ENCODE measurements at places on chromosomes 6 and 20. TPM values are rescaled to one million over a fixed set of nuclear protein-coding genes. Genes with fewer than 3 reads are reported as not detected.

DNA sequence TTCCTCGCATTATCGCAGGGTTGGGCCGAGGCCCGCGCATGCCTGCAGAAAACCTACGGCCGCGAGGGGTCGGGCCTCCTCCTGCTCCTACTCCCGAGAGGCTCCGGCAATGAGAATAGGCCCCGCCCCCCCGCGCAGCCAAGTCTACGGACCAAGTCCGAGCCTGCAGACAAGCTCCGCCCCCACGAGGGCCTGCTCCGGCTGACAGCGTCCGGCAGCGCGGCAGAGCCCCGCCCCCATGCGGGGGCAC, 3.1 kb upstream of the GPSM3 start:
- DNase-seq = peak; percentile 100

DNA sequence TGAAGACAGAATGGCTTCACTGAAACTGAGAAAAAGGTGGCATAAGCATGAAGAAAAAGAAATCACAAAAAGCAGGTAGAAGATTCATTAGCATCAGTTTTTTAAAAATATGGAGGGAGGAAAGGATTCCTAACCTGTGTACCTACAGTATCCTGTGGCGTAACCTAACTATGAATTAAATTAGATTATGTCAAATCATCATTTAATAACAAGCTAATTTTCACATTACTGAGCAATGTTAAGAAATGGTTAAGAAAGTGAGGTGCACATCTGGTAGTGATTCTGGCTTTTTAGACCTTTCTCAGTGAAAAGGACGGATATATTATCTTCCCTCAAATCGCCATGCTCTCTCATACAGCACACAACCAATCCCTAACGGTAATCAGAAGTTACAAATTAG, 12.5 kb downstream of the CD164 start:
- no peak for DNase-seq

The NKAIN4 gene
- polyA plus RNA-seq = 15.9 TPM

The NKX2-2 gene
- polyA plus RNA-seq = 0.18 TPM

DNA sequence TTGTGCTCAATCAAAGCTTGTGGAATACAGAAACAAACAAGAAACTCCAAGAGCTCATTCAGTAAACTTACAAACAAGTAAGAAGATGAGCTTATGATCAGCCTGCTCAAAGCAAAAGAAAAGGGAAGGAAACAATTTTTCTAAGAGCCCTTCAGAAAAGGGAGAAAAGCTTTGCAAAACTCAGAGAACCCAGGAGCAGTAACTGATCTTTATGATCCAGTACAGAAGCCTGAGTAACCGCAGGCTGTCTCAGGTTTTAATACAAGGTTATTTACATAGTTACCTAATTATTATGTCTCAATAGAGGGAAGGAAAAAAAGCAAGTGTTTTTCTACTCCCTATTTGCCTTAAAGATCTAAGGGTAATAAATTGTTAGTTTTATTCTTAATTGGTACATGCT, 226.5 kb downstream of the MAFB start:
- DNase-seq = no peak

The BNIP5 gene
- not detected for polyA plus RNA-seq

DNA sequence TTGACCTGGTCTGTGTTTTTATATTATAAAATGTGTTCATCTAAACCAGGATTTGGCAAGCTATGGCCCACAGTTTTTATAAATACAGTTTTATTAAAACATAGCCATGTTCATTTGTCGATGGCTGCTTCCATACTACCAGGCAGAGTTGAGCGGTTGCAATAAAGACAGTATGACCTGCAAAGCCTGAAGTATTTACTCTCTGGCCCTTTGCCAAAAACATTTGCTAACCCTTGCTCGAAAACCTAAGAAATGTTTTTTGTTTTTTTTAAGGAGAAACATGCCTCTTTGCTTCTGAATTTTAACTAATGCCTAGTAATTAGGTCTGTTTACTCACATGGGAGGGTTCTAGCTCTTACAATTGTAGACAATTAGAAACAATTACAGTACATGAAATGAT, 67.4 kb upstream of the SMIM28 start:
- no peak for DNase-seq

DNA sequence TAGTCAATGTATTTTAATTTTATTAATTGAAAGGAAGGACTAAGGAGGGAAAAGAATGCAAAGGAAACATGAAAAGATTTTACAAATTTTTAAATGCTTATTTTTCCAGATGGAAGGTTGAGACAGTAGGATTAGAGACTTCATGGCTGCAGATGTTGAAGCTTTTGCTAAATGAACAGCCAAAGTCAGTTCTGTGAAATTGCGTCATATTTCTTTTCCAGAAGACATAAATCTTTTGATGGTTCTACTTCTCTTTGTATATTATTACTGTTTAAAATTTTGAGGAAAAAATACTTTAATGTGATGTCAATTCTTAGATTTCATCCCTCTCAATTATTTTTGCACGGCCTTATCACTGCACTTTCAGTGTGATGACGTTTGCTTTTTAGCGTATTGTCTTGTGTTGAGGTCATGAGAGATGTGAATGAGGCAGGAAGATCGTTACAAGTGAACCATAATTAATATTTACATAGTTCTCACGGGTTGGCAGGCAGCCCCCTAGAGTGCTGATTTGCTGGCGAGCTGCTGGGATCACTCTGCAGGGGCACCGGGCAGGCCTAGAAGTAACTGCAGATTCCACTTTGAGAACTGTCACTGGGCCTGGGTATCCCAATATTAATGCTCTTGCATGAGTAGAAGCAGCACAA, 158.1 kb downstream of the TBXT start:
- DNase-seq = no peak

The TRAPPC3L gene
- polyA plus RNA-seq = 0.39 TPM

DNA sequence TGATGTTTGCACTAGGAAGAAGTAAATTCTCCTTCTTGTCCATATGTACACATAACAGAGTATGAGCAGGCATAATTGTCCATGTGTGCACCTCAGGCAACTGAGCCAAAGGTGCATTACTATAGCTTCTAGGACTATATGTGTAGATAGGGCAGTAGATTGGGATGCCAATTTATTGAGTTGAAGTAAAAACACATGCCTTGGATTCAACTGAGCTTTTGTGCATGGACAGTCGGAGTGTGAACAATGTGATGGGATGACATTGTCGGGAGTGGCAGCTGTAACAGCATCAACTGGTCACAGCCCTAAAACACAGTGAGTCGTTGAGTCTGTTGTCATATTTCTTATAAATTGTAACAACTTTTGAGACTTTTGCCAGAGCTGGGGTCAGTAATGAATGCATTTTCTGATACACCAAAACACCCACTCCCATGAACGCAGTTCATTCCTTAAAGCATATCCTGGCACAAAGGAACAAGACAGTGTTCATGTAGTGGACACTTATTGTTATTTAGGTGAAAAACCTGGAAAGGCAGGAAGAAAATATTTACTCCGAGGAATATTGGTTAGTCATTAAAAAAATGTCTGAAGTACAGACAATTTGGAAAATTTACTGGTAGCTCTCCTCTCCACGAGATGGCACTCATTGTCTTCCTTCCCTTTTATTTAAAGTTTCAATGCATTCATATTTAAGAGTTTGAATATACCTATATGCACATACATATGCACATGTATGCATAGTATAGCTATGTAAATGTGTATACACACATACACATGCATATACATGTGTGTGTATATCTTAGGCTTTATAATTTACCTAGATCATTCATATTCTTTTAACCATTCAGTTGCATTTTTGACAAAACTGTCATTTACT, 302.0 kb upstream of the STXBP5 start:
- no peak for DNase-seq

DNA sequence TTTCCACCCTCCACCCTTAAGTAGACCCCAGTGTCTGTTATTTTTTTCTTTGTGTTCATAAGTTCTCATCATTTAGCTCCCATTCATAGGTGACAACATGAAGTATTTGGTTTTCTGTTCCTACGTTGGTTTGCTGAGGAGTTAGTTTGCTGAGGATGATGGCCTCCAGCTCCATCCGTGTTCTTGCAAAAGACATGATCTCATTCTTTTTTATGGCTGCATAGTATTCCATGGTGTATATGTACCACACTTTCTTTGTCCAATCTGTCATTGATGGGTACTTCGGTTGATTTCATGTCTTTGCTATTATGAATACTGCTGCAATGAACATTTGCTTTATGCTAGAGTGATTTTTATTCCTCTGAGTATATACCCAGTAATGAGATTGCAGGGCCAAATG, 301.2 kb downstream of the ADGRG6 start:
- no peak for DNase-seq

The ZDHHC14 gene
- 32.9 TPM for polyA plus RNA-seq

The CDH26 gene
- 1.9 TPM for polyA plus RNA-seq

DNA sequence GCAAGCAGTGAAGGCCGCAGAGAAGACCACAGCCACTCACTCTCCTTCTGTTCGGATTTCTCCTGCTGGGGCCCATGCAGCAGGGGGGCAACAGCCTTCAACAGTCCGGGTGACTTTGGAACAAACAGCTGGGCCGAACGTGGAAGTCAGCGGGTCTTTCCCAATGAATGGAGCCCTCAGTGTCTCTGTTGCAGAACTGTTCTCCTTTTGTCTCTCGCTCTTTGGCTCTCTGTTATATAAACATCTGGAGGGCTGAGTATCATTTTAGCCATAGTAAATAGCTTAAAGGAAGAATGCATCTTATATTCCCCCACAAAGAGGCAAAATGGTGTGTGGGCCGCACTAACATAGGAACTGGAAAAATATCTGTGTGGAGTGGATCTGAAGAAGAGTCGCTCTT, 136.7 kb upstream of the RALGAPA2 start:
- DNase-seq = no peak

The CENPW gene
- 21.9 TPM for polyA plus RNA-seq

DNA sequence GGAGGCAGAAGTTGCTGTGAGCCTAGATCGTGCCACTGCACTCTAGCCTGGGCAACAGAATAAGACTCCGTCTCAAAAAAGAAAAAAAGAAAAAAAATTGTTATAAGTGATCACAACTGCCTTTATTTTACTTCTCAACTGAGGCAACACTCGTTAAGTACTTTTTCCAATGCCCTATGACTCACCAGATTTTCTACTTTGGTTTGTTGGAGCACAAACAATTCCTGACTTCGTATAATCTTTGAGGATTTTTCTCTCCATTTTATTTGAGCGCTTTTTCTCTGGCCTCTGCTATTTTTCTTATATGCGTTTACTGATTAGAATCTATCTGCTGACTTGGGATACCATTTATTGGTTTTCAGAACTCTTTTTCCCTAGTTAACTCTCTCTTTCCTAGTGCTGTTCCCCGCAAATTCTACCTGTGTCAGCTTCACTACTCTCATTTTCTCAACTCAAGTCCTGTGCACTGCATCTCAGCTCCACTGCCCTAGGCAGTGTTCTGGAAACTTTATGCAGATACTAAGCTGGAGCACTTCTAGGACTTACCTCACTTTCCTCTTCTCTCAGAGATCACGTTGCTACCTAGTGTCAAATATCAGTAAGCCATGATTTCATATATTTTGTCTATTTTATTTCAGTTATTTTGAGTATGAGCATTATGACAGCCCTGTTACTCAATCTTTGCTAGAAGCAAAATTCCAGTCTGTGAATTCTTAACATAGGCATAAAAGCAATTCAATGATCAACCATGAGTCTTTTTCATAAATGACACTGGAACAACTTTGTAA, 1120.1 kb upstream of the CITED2 start:
- no peak for DNase-seq

The TSPO2 gene
- 0.87 TPM for polyA plus RNA-seq

GRCh38 chr6:4774296-4774695, 1.9 kb upstream of the CDYL start:
- DNase-seq = no peak

GRCh38 chr6:46128476-46128875, 1.3 kb upstream of the ENPP4 start:
- no peak for DNase-seq

- no peak for DNase-seq
Observed at GRCh38 chr20:40942006-40942405, 86.6 kb upstream of the TOP1 start.

The PRPH2 gene
- 5.0 TPM for polyA plus RNA-seq

DNA sequence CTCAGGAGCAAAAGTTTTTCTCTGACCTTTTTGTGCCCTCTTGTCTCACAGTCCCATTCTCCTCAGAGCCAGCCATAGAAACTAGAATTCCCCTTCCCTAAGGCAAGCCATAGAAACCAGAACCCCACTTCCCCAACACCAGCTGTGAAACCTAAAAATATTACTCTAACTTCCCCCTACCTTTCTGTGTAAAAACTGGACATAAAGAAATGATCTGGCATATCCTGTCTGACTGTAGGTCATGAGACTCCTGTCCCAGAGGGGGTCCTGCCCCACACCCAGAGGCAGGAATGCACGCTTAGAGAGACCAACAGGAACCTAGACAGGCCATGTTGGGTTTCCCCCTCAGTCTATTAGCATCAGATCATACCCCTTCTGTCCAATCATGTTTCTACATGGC, 140.6 kb upstream of the SLC22A16 start:
- DNase-seq = no peak

- no peak for DNase-seq
Observed at GRCh38 chr6:37492991-37493660, 6.6 kb downstream of the CCDC167 start.

DNA sequence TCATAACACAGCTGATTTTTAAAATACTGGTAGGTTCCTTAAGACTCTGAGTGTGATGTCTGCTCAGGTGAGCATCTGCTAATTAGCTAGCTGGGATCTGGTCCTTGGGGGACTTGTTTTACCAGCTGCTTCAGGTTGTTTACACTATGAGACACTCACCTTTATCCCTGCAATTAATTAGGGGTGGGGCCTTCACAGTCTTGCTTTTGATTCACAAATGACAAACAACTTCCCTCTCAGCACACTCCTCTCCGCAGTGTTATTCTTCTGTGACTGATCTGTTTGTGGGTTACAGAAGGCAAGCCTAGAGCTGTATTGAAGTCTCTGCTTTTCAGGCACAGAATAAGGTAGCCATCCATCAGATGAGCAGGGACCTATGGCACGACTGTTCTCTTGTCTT, 62.0 kb upstream of the CD83 start:
- DNase-seq = no peak

GRCh38 chr6:136012198-136012887, 160.8 kb downstream of the PDE7B start:
- DNase-seq = no peak

DNA sequence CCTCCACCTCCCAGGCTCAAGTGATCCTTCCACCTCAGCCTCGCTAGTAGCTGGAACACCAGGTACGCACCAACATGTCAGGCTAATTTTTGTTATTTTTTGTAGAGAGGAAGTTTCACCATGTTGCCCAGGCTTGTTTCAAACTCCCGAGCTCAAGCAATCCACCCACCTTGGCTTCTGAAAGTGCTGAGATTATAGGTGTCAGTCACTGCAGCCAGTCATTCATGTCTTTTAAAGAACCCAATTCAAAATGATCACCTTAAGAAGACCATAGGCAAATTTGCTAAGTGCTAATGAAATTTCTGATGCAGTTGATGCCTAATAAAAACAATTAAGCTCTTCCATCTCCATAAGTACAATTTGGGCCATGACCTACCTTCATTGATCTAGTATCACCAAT, 2.6 kb upstream of the VNN2 start:
- DNase-seq = no peak

GRCh38 chr6:110944681-110945151, 13.8 kb upstream of the GTF3C6 start:
- DNase-seq = no peak

- no peak for DNase-seq
Observed at GRCh38 chr20:62589150-62589498, 53.2 kb upstream of the SLCO4A1 start.
